Aorta (tissue), 5 donors: ENCODE measurements at places on chromosomes 3 and 15. TPM values are rescaled to one million over a fixed set of nuclear protein-coding genes. Genes with fewer than 3 reads are reported as not detected.

The SLC6A11 gene
- total RNA-seq: not detected

The LTK gene
- 0.19 TPM for total RNA-seq

The CIDEC gene
- total RNA-seq: not detected

The CLRN1 gene
- total RNA-seq: not detected

The SRGAP3 gene
- 2.0 TPM for total RNA-seq

The SERINC4 gene
- total RNA-seq: not detected

The TMC3 gene
- total RNA-seq: not detected

The MKRN3 gene
- total RNA-seq: not detected

The GOLGA8Q gene
- total RNA-seq: 5.7 TPM

The REC114 gene
- total RNA-seq: not detected

The PP2D1 gene
- total RNA-seq: not detected

The IQCF5 gene
- not detected for total RNA-seq

The LYZL4 gene
- not detected for total RNA-seq

The TMEM207 gene
- not detected for total RNA-seq

The HCN4 gene
- total RNA-seq: not detected

The NMB gene
- 5.2 TPM for total RNA-seq

The P2RY14 gene
- total RNA-seq: 1.1 TPM

The GPR176 gene
- 73.6 TPM for total RNA-seq

The MYZAP gene
- total RNA-seq: 0.84 TPM

The INSYN1 gene
- 12.7 TPM for total RNA-seq

The SKOR1 gene
- 1.2 TPM for total RNA-seq

The ROPN1 gene
- not detected for total RNA-seq

The SUCNR1 gene
- total RNA-seq: 3.2 TPM

The RAB6B gene
- total RNA-seq: 9.2 TPM

The SNRK gene
- total RNA-seq: 95.1 TPM

The IL17RB gene
- 0.52 TPM for total RNA-seq

The CSPG4 gene
- 160 TPM for total RNA-seq

The PROK2 gene
- total RNA-seq: 1.8 TPM

The PDE12 gene
- total RNA-seq: 15.4 TPM

The LRRN1 gene
- 4.8 TPM for total RNA-seq

The NPHP3 gene
- total RNA-seq: 56.9 TPM

The AP3S2 gene
- 24.5 TPM for total RNA-seq

The NDN gene
- 52.4 TPM for total RNA-seq
